NCI-H1417 treated with DMSO at 0.1 percent for 48 hours (cell line): ENCODE measurements at places on chromosomes 5 and 9.

DNA sequence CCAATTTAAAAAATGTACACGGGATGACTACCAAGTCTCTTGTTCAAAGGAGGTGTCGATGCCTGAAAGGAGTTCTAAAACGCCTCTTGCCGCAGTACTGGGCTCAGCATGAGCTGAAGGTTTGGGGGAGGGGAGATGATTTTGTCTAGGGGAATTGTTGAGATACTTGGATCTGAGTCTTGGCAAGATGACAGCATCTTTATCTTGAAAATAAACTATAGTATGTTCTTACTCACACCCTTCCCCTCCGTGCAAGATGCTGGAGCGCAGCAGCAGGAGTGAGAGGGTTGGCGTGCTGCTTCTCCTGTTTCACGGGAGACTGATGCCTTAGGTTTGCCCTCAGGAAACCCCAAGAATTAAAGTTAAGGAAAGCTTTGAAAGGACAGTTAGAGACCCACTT, 47.3 kb downstream of the FAM78A start:
- DNase-seq, result no peak

DNA sequence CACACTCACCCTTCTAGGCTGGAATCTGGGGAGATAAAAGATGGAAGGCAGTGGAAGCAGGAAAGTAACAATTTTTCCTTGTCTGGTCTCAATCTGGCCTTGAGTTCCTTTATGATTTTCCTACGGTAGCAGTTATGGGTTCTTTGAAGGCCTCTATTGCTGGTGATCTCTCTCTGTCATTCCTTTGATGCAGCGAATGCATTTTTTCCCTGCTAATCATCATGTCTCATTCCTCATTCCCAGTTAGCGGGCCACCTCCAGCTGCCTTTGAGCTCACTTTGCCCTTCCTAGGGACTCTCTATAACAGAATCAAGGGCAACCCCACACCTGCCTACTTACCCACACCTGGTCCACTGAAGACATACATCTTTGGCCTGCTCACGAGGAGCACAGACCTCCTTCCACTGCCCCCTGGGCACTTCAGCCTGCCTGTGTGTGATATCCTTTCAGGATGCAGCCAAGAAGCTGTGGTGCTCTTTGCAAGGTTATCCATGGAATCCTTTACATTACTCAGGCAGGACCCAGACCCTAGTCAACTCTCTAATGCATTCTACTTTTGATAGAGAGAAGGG, 191.7 kb downstream of the DRD1 start:
- DNase-seq, result no peak

DNA sequence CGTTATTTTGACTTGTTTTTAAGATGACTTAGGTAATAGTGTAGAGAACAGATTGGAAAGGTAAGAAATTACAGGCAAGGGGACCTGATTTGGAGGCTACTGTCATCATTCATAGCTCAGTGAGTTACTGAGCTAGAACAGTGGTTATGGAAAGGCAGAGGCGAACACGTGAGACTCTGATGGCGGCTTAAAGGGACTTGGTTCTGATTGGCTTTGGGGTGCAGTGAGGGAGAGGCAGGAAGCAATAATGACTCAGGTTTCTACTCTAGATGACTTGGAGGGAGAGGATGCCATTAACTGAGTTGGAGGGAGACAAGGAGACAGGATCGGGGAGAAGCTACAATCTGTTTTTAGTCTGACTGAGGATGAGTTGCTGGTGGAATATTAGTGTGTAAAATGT, 3.0 kb downstream of the F2RL2 start:
- DNase-seq, result no peak

DNA sequence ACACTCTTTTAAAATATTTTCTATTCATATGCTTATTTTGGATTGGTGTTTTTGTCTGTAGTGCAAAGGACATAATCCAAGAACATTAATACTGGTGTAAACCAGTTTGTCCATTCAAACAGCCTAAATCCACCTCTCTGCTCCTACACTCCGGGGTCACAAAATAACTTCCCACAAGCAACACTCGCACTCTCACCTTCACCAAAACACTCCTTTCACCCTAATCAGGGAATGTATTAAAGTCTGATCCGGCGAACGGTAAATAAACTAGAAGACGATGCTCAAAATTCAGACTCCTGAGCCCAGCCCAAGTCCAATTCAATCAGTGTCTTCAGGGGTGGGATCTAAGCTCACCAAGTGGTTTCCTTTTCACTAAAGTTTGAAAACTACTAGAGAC, 649 bp downstream of the AP3B1 start:
- no peak for DNase-seq

- DNase-seq, result no peak
Measured at GRCh38 chr5:34519489-34520220, 136.5 kb upstream of the RAI14 start.

DNA sequence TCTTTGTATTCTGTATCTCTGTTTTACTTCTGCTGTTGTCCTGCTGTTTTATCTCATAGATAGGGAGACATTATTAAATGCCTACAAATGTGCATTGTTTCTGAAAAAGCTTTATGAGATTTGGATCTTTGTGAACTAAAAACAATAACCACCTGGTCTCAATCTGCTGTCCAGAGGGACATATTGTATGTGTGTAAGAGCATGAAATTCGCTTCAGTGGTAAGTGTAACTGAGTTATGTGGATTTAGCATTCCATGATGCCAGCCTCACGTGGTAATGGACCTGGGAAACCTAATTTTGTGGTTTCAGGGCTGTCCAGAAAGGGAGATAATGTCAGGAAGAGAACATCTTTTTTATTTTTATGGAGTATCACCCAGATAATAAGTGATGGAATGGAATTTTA, 119.3 kb downstream of the GDNF start:
- DNase-seq, result no peak

- no peak for DNase-seq
Measured at GRCh38 chr5:33310451-33310850, 130.3 kb upstream of the TARS1 start.

DNA sequence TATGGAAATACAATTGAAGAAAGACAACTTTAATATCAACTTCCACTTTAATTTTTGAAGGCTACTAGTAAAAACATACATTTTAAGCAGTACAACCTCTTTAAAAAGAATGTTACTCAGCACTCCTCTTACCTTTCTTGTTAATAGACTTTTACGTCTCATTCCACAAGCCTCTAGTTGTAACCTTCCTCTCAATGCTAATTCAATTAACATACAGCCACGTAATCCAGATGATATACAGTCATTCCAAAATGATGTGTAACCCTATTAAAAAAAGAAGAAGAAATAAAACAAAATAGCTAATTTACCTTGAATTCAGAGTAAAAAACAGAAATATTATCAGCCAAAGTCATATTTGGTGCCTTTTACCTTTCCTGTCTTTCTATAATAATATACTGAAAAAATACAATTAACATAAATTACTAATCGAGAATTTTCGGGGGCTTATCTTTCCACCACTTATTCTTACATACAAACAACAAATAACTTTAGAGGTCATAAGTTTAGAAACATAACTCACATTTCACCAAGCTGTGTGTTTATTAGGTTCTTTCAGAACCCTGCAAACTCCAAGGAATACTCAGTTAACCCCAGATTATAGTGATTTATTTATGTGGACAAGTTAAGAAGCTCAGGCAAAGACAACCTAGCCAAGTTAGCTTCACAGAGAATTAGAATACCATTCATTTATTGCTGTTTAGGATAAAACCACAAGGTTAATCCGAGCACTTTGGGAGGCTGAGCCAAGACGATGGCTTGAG, 30.3 kb downstream of the GOLPH3 start:
- no peak for DNase-seq

DNA sequence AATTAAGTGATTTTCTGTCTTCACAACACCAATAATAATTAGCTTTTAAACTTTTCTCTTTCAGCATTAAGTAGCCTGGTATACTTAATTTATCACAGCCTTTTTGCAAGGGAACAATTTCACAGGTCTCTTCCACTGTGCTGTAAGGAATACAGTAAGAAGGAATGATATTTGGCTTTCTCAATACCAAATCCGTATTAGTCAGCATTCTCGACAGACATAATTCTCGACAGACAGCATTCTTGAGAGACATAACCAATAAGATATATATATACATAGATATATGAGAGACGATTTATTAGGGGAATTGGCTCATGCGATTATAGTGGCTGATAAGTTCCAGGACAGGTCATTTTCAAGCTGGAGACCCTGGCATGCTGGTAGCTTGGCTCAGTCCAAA, 18.0 kb downstream of the PRKAA1 start:
- DNase-seq, result no peak

DNA sequence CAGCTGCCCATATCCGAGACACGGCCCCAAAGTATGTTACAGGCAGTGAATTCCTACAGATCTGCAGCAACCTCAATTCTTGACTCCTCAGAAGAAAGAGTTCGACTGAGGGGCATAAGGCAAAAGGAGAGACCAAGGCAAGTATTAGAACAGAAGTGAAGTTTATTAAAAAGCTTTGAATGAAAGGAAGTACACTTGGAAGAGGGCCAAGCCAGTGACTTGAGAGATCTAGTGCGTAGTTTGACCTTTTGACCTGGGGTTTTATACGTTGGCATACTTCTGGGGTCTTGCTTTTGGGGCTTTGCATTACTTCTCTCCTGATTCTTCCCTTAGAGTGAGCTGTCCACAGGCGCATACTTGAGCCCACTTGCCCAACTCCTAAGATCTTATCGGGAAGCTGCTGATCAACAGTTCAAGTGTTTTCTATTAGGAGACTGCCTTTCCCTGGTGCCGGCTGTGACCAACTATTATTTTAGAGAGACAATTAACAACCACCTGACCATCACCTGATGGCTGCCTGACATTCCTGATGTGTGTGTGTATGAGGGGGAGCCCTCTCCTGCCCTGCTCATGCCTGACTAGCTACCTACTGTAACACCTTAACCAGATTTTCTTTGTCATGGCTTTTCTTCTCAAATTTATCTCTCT, 1.5 kb upstream of the DEPDC1B start:
- no peak for DNase-seq
